Muscle of leg (tissue), 16 donors: ENCODE measurements at places on chromosomes 12 and 14. TPM values are rescaled to one million over a fixed set of nuclear protein-coding genes. Genes with fewer than 3 reads are reported as not detected.

Gene CLEC6A
- total RNA-seq: not detected

Gene FAM181A
- total RNA-seq: not detected

DNA sequence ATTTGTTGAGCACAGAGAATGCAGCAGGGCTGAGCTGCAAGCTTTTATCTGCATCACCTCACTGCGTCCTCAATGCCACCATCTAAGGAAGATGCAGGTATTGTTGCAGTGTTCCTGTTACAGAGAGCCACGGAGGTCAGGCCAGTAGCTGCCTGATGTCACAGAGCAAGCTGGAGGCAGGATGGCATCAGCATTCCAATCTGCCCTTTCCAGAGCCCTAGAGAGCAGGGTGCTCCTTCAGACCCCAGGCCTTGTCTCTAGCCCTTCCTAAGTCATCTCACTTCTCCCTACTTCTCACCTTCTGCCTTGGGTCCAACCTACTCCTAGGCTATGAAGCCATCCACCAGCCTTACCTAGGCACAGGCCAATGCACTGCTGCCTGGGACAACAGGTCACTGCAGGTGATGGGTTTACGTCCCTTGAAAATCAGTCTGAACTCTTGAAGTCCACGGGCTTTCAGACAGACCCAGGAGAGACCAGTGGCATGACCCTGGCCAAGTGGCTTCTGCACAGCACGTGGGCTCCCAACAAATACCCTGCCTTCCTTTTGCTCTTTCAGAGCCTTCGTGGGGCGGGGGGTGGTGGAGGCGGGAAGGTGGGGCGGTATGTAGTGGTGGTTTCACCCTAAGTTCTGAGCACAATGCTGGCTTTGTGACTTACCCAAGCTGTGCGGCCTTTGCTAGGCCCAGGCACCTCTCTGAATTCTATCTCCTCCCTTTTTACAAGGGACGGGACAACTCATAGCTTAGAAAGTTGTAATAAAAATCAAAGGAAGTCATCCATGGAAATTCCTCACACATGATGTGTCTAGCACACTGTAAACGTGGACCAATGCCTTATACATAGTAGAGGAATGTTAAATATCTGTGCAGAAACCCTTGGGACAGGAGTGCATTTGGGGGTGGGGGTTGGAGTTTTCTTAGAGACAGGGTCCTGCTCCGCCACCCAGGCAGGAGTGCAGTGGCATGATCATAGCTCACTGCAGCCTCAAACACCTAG is 136.0 kb downstream of the KSR2 start:
- DNase-seq: no peak

- DNase-seq: peak; percentile 11
Measured at GRCh38 chr12:108033090-108033489, 96.0 kb upstream of the WSCD2 start.

DNA sequence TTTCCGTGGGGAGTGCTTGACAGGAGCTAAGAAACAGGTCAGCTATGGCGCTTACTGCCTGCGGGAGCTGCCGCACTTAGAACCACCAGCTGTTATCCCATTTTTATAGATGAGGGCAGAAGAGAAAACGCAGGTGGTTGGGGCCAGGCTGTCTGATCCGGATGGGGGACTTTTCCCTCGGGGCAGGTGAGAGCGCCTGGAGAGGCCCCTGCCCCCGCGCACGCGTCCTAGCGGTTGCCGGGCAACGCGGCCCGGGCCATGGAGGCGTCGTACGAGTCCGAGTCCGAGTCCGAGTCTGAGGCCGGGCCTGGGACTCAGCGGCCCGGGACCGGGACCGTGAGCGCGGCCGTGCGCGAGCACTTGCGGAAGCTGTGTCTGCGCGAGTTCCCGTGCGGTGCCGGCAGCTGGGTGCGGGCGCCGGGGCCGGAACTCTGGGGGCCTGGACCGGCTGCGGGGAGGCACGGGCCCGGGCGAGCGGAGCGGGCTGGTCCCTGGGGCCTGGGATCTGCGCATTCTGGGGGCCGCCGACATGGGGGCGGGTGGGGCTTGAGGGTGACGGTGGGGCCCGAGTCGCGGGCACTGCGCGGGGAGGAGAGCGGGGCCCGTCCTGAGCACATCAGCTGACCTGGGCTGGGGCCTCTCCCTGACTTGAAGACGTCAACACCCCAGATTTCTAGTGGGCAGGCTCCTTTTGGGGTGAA is at the start of gene LRRC43:
Gene LRRC43 (plus strand): TSS at position 237 of the 701 bp plus-strand sequence. CDS start 22 bp downstream, at position 259.
- DNase-seq: peak; percentile 47

DNA sequence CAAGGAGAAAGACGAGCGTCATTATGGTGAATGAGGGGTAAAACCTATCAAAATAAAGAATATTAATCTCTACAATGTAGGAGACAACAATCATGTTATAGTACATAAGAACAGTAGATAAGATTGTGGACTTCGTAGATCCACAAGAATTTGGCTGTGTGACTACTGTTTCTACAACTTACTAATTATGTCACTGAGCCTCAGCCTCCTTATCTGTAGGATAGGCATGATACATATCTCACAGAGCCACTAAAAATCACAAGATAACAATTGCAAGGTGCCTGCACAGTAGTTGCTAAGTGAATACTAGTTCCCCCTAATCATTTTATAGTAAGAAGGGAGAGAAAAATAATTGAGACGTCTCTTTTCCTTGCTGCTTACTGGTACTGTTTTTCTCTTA is 78.2 kb upstream of the STAC3 start:
- no peak for DNase-seq

GRCh38 chr12:100972121-100972520 is 177.5 kb downstream of the ANO4 start:
- no peak for DNase-seq

DNA sequence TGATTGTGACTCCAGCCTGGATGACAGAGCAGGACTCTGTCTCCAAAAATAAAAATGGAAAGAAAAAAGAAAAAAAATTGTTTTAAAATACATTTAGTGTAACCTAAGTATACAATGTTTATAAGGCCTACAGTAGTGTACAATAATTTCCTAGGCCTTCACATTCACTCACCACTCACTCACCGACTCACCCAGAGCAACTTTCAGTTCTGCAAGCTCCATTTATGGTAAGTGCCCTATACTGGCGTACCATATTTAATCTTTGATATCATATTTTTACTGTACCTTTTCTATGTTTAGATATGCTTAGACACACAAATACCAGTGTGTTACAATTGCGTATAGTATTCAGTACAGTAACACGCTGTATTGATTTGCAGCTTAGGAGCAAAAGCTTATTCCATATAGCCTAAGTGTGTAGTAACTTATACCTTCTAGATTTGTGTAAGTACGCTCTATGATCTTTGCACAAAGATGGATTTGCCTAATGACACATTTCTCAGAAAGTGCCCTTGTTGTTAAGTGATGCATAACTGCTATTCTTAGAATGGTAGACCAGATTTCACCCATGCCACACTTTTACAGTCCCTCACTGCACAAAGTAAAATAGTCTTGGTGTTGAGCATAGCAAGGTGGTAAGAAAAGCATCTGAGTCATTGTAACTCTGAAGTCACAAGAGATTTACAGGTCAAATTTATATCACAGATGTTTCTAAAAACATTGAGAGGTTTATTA is 151.9 kb downstream of the LRRK2 start:
- no peak for DNase-seq

GRCh38 chr14:94278731-94279130 is 14.3 kb downstream of the SERPINA10 start:
- no peak for DNase-seq

GRCh38 chr12:101891462-101891971 is 14.1 kb downstream of the DRAM1 start:
- DNase-seq: peak; percentile 56

DNA sequence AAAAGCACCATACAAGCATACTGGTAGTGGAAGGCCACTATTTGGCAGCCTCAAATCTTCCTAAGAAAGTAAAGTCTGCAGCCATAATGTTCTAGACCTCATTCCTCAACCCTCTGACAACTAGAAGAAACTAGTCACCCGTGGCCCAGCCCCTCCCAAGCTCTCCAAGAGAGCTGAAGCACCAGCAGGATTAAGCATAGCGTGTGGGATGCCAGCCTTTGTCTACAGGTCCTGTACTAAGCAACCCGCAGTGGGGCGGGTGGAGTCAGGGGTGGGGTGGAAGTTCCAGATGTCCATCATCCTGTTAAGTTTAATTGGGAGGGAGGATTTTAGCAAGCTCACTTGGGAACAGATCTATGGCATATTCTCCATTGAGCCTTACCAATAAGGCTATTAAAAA is 14.2 kb downstream of the SLC11A2 start:
- DNase-seq: no peak

- no peak for DNase-seq
Measured at GRCh38 chr12:75754698-75755097, 243.3 kb upstream of the KRR1 start.
